COLO829 (cell line): ENCODE measurements at places on chromosomes 3 and 15.

- no peak for DNase-seq
Observed at GRCh38 chr3:49351521-49352011, 6.6 kb downstream of the GPX1 start.

- no peak for DNase-seq
Observed at GRCh38 chr15:85838655-85839054, 43.9 kb upstream of the KLHL25 start.

DNA sequence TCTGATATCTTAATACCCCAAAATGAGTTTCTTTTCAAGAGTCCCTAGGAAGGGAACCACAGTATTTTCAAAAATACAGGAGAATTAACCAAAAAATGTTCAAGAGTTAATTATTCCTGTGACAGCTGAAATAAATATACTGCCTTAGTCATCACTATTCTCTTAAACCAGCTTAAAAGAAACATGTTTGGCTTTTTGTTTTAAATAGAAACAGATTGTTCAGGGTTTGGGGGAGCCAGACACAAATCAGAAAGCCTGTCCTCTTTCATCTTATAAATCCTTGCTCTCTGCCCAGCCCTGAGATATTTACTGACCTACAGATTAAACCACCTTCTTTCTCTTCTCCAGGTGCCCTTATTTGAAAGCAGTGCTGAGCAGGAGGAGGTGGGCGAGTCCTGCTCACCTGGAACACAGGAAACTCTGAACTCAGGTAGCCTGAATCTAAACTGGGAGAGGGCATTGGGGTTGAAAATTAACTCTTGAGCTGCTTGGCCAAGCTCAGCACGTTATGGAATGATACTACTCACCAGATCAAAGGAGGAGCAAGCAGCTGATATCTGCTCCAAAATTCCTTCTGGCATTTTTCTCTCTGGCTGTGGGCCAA lies 84.1 kb upstream of the SPRED1 start:
- DNase-seq: no peak

GRCh38 chr3:20861454-20861853 lies 675.4 kb upstream of the SGO1 start:
- no peak for DNase-seq

DNA sequence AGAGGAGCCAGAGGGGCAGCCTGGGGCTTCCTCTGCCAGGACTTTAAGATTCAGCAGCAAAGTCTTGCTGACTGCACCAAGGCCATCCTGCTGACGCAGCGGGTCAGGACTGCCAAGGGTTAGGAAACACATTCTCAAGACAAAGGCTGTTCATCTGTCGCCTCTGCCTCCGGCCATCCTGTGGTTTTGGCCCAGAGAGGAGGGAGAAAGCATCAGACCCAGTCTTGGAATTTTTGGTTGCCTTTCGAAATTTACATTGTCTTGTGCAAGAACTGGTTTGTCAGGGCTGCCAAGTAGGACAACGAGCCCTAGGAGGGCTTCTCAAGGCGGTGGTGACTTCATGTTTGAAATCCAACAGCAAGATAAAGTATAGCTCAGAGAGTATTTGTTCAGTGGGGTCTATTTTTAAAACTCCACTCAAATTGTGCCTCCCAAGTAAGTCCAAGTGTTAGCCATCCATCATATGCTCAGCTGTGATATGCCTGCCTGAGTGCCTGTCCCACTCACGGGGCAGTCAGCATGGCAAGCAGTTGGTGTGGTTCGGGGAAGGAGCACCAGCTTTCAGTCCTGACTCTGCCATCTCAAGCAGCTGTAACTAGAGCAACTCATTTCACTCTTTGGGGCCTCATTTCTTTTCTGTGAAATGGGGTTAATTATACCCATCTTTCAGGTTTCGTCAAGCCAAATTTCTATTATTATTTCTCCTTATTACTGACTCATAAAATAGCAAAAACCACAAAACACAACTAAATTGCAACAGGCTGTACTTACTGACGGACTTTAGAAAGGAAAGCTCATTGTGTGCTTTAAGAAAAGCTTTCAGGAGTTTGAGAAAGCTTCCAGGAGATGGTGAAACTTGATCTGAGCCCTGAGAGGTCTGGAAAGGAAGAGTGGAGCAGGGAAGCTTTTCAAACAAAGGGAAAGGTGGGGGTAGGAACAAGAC lies 42.4 kb upstream of the RHO start:
- peak; percentile 67 for DNase-seq

DNA sequence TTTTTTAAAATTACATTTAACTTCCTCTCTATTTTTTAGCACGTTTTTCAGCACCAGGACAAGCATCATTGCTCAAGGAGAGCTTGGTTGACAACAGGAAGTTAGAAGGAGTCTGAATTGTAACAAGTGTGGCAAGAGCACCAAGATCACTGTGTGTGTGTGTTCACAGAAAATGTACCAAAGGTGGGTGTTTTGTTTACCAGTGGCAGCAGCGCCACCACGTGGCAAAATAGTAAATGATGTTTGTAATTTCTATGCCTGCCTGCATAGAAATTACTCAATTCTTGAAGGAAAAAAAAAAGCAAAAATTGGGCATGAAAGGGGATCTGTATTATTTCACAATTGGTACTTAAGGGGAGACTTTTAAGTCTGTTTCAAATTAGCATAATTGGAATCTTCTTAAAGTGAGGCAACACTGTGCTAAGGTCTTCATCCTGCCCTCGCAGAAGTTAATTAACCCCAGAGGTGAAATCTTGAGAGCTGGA lies 7.4 kb upstream of the U2SURP start:
- DNase-seq: peak; percentile 79

GRCh38 chr3:27345959-27346865 lies 23.0 kb downstream of the NEK10 start:
- no peak for DNase-seq

DNA sequence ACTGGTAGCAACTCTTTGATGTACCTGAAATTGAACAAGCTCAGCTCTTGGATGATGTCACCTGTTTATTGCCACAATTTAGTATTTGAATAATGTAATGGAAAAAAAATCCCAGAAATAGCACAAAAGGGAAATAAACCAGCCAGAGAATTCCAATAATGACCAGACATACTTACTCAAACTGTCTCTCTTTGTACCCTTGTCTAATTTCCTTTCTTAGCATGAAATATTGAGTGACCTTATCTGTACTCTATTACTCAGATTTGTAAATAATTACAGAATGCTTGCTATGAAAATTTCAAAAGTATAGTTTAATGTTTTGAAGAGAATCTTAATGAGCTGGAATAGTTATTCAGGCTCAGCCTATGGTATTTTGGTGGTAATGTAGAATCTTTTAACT lies 555.4 kb upstream of the SGO1 start:
- no peak for DNase-seq

- no peak for DNase-seq
Observed at GRCh38 chr15:29448320-29448719, 178.7 kb upstream of the NSMCE3 start.

- DNase-seq: no peak
Observed at GRCh38 chr3:130926504-130926903, 32.6 kb downstream of the ATP2C1 start.

DNA sequence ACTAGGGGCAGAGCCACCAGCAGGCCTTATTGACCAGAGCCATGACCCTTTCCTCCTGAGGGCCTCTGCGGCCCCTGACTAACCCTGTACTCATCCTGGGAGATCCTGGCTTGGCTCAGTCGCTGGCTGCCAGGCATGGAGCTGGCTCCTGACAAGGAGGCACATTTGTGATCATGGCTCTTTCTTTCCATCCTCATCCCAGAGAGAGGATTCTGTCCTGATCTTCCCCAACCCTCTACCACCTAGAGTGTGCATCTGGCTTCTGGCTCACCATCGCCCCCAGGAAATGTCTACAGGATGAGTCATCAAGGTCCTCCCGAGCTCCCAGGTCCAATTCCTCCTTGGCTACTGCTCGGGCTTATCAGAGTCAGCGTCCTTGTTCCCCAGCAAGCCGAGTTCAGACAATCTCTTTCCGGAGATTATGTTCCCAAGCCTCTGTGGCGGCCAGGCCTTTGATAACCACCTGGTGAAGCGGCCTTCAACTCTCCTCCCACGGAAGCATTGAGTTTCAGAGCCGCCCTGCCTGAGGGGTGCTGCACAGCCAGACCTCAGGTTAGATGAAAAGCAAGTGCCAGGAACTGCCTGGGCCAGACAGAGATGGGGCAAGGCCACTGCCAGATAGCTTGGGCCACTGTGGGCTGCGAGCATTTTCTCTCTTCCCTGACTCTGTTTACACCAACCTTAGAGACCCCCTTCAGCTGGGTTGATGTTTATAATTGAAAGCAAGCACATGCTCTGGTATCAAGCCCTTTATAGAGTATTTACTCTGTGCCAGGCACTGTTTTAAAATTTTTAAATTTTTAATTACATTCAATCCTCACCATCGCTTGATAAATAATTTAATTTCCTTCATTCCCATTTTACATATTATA lies 44.3 kb upstream of the MRPS22 start:
- DNase-seq: no peak

DNA sequence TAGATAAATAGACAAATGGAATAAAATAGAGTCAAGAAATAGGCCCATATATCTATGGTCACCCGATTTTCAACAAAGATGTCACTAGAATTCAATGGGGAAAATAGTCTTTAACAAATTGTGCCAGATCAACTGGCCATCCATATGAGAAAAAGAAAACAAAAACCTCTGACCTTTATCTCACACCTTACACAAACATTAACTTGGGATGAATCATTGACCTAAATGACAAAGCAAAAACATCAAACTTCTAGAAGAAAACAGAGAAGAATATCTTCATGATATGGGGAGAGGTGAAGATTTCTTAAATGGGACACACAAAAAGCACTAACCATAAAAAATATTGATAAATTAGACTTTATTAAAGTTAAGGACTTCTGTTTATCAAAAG lies 31.9 kb downstream of the ITGA11 start:
- DNase-seq: no peak

DNA sequence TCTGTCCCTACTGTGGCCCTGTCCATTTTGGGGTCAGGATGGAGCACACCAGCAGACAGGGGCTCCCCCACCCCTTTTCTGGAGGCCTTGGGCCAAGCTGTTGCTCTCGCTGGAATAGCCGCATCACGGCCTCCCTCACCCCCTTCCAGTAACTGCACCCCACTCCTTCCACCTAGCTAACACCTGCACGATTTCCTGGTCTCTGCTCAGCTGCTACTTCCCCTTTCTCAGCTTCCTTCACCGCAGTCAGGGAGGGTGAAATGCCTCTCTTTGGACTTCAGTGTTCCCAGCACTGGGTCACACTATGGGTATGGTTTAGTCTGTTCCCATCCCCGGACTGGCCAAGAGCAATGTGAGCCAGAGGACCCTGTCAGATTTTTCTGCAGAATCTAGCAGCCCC lies 400.2 kb downstream of the MCTP2 start:
- DNase-seq: no peak

DNA sequence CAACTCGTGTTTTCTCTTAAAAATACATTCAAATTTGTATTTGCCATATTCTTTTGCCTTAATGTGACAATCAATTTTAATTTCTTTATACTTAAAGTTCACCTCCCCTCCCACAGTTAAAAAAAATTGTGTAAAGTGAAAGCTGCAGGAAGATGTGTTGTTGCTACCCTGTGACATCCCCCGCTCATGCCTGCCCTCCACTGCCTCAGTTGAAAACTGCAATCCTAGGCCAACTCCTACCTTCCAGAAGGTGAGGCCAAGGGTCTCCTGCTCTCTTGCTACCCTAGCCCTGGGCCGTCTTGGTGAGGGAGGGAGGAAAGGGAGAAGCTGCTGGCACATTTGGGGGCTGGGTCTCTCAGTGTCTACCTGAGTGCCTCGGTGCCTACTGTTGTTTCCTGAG lies 57.0 kb upstream of the CMTM7 start:
- DNase-seq: no peak

DNA sequence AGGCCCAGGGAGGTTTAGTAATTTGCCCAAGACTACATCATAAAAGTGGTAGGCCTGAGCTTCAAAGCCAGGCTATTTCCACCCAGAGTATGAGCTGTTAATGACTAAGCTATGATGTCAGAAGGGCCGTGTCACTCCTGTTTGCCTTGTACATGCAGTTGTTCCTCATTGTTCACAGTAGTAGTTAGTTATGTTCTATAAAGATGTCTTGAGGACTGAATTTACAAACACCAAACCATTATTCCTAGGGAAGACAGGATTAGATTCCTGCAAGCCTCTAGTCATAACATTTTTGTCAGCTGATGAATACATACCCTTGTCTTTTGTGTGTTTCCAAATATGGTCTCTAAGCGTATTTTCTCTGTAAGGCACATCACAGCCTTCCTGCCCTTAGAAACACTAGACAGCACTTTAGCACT lies 20.9 kb upstream of the LARS2 start:
- DNase-seq: peak; percentile 56

DNA sequence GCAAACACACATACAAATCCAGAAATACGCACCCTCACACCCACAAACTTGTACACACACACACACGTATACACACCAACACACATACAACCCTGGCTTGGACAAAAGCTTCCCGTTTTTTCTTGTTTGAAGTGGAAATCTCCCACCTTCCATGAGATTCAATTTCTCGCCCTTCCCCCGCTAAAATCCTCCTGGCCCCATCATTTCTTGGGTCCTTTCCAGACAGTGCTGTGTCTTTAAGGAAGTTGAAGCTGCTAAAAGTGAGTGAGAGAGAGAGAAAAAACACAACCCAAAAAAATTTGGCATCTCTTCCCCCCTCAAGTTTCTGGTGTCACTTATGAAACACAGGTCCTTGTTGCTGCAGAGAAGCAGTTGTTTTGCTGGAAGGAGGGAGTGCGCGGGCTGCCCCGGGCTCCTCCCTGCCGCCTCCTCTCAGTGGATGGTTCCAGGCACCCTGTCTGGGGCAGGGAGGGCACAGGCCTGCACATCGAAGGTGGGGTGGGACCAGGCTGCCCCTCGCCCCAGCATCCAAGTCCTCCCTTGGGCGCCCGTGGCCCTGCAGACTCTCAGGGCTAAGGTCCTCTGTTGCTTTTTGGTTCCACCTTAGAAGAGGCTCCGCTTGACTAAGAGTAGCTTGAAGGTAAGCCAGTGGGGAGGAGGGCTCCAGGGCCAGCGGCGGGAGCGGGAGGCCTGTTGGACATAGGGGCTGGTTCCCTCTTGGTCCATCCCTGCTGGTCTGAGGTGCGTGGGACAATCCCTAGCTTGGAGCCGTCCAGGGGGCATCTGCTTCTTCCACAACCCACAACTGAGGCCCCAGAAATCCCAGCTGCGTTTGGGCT lies at the start of gene ISLR:
Gene ISLR, plus strand, starts transcription at position 331 of the 839 bp plus-strand sequence. CDS start 1,149 bp downstream, outside the sequence.
- DNase-seq: no peak

GRCh38 chr15:43517354-43518196 lies at the start of gene MAP1A:
Gene MAP1A, plus strand, starts transcription at chr15:43517608. Its CDS starts 3,866 bp downstream, at chr15:43521474.
- no peak for DNase-seq

DNA sequence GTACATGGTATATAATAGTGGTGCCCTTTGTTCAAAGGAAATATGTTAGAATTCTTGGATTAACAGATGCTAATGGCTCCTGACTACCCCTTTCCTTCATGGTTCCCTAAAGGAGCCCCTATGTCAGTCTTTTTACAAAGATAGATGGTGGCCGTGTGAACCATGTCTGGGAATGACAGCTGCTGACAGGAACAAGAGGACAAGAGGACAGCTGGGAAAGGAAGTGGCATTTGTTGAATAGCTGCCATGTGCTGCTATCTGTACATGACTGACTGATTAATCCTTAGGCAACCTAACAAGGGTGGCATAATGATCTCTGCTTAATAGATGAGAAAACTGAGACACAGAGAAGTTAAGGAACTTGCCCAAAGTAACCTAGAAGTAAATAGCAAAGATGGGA lies 321.7 kb downstream of the ZNF621 start:
- no peak for DNase-seq

- DNase-seq: no peak
Observed at GRCh38 chr3:136067211-136067610, 101.7 kb downstream of the PPP2R3A start.
